ENCODE measurements at places on chromosomes 11 and 22.

DNA sequence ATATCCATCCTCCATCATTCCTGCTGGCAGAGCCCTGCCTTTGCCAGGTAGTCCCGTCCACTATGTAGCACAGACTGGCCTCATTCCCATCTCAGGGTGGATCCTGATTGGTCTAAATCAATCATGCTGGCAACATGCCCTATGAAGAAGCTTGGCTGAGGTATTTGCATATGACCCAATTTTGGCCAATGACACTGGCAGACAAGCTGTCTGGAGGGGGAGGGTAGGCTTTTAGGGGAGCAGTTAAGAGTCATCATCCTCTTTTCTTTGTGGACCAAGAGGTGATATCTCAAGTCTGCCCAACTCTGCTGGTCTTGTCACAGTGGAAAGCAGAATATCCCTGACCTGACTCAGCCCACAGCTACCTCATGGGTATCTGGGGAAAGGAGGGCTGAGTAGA is 5.1 kb downstream of the CCDC89 start:
- no peak for DNase-seq

DNA sequence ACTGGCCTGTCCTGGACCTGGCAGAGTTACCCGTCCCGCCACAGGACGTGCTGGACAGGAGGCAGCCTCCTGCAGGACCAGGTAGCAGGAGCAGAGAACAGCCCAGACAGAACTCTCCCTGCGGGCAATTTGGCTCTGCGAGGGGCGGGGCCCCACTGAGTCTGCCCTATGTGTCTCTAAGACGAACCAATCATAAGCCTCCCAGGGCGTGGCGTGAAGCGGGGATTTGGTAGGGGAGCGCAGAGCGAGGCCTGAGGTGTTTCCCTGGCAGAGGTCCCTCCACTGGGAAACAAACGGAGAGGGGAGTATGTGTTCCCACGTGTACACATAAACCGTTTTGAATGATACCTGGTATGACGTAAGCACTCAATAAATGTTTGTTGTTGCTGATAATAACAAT is 7.4 kb downstream of the CD82 start:
- DNase-seq = no peak

DNA sequence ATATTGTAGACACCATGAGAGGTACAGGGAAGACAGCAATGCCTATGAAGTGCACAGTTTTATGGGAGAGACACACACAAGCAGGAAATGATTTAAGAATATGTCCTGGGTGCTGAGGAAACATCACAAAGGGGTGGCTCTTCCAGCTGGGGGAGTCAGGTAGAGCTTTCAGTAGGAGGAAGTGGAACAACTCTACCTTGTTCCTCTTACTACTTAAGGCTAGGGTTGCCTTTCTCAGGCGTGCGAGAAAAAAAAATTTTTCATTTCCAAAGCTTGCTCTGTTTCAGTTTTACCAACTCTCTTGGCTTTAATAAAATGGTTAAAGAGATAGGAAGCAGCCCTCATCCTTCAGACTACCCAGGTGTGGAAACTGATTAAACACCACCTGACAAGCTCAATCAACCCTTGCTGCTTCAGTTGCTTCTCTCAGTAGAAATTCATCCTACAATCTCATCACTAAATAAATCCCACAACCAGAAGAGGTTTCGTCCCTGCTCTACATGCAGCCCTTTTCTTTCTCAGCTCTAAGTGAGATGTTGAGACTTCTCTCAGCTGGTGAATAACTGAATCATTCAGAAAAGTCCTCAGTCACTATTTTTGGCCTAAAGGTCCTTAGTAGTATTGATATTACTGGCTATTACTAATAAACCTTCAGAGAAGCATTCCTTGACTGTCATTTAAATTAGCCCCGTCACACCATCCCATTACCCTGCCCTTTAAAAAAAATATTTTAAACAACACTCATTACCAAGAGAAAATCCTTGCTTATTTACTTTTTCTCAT is 5.9 kb downstream of the ABTB2 start:
- DNase-seq = no peak

- DNase-seq = no peak
Observed at GRCh38 chr11:72083414-72083813, 2.8 kb downstream of the LRRC51 start.

- no peak for DNase-seq
Observed at GRCh38 chr11:117979481-117980211, 6.5 kb upstream of the IL10RA start.

DNA sequence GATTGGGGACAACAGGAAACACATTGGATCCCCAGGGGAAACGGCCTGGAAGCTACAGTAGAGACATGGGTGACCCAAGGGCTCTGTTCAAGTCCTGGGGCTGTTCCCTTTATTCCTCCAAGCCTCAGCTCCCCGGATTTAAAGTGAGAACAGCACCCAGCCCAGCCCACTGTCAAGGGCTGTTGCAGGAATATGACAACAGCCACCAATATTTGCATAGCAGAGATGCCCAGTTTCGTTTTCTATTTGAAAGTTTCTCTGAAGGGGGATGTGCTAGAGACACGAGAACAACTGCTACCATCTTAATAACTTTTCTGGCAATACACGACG is 81.1 kb upstream of the WNT7B start:
- peak; percentile 84 for DNase-seq

- peak; percentile 20 for DNase-seq
Observed at GRCh38 chr11:63874511-63874910, 35.6 kb downstream of the MARK2 start.

GRCh38 chr22:30333707-30334087 is 7.0 kb upstream of the TBC1D10A start:
- no peak for DNase-seq

- no peak for DNase-seq
Observed at GRCh38 chr11:121482231-121483129, 29.7 kb upstream of the SORL1-AS1 start.

- DNase-seq = no peak
Observed at GRCh38 chr11:15159085-15159484, 44.4 kb downstream of the INSC start.

DNA sequence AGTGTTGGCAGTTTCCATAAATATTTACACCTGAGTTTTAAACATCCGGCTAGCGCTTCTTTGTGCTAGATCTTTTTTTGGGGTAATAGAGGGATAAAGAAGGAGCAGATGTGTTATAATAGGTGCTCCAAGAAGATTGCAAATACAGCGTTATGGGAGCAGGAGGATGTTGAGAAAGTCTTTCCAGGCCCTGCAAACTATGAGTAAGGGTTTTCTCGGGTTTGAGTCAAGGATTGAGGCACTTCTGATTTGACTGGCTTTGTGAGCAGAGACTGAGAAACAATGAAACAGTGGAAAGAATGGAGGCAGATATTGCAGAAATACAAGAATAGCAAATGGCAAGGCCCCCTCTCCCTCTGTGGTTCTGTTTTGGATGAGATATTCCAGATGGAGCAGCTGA is 155.0 kb upstream of the TIMP3 start:
- DNase-seq = no peak
